Activated CD4-positive, alpha-beta T cell treated with anti-CD3 and anti-CD28 coated beads for 1 hour (primary cell): ENCODE measurements at places on chromosomes 13 and 19.

- DNase-seq, result no peak
Observed at GRCh38 chr19:39704181-39705044, at the start of gene LGALS14. LGALS14 (plus strand) TSS chr19:39704481; CDS start chr19:39704529, 48 bp downstream.

- DNase-seq, result no peak
Observed at GRCh38 chr13:105168295-105168694, 1367.2 kb downstream of the EFNB2 start.

GRCh38 chr19:15962319-15962718 lies 13.5 kb downstream of the OR10H4 start:
- DNase-seq, result no peak

- DNase-seq, result peak; percentile 66
Observed at GRCh38 chr19:15332311-15332996, at the start of gene BRD4. BRD4 (minus strand) TSS chr19:15332539; CDS start chr19:15273099, 59,440 bp downstream.

- no peak for DNase-seq
Observed at GRCh38 chr19:33117501-33117900, 14.4 kb upstream of the WDR88 start.

DNA sequence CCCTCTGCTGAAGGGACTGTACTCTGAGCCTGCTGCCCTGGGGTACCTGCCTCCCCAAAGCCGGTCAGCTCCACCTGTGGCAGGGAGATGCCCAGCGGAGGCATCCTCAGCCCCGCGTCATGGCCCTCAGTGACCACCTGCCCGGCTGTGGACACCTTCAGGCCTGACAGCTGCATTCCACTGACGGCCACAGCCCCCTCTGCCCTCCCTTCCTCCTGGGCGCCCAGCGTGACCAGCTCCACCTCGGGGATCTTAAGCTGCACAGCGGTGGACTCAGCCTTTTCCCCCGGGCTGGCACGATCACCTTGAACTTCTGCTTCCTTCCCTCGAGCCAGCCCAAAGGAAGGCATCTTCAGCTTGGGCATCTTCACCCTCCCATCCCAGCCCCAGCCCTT lies 4.8 kb upstream of the HIPK4 start:
- no peak for DNase-seq

DNA sequence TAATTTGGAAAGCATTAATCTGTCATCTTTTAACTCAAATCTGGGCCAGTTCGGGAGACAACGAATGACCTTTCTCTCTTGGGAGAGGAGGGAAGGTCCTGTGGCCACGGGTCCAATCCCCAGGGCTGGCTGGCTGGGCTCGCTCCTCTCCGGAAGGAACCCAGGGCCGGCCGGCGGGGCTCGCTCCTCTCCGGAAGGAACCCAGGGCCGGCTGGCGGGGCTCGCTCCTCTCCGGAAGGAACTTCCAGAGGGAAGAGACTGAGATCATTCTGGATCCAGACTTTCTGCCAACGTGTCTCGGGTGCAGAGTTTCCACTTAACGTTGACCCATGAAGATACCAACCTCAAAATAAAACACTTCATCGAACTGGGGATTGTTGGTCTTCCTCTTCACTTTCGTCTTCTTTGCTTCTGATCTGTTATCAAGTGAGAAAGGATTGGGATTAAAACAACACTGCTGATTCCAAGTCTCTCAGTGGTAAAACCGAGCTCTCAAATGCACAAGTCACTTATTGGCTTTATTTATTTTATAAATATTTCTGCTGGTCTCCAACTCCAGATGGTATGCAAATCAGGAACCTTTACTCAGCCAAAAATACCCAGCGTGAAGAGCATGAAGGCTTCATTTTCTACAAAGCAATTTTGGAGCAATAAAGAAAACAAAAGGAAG lies 53.3 kb upstream of the C13orf46 start:
- no peak for DNase-seq

DNA sequence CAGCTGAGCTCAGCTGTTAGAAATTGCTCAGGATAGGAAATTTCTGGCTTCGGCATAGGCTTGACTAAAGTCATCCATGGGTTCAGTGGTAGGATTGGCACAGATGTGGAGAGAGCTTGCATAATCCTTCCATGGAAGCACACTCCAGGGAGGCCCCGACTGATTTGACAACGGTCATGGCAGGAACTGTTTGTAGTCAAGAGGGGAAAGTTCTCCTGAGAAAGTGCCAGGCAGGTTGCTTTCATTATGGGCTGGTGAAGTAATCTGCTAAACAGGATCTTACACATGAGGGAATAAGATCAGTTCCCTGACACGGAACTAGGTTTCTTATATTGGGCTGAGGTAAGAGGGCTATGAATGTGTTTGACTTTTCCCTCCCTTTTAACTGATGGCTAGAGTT lies 120.1 kb downstream of the RGCC start:
- DNase-seq, result no peak

DNA sequence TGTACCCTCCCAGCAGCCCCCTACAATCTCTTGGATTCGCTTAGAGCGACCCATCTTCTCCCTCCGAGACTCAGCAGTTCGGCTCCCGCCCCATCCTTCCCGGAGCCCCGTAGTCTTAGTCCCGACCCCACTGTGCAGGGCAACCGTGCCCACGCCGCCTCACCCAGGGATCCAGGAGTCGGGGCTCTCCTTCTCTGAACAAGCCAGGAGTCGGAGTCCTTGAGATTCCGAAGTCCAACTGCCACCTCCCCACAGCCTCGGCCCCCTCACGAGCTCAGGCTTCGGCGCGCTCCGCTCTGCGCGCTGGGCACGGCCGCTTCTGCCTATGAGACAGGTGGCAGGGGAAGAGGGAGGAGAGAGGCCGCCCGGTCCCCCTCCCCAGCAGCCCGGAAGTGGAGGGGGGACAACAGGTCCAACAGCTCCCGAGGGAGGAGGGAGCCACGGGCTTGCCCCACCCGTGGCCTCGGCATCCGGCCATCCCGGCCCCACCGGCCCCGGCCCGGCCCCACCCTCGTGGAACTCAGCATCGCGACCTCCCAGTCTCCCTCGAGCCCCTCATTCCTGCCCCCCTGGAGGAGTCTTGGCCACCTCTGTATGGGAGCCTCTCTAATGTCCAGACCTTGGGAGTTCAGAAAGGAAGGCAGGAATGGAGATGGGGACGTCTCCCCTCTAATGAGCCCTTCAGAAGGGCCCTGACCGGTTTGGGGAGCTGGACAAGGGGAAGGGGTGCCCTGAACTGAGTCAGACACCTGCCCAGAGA lies at the start of gene PHLDB3:
Gene PHLDB3 (minus strand): TSS at position 321 of the 760 bp plus-strand sequence. CDS start 628 bp downstream, outside the sequence.
- DNase-seq, result peak; percentile 36

GRCh38 chr19:55635334-55635717 lies 5.5 kb upstream of the ZNF580 start:
- no peak for DNase-seq

GRCh38 chr13:77986713-77987112 lies 68.1 kb upstream of the EDNRB start:
- no peak for DNase-seq

GRCh38 chr13:74675182-74675581 lies 541.0 kb upstream of the KLF12 start:
- no peak for DNase-seq

GRCh38 chr13:111967572-111968201 lies 99.3 kb upstream of the SOX1 start:
- no peak for DNase-seq

DNA sequence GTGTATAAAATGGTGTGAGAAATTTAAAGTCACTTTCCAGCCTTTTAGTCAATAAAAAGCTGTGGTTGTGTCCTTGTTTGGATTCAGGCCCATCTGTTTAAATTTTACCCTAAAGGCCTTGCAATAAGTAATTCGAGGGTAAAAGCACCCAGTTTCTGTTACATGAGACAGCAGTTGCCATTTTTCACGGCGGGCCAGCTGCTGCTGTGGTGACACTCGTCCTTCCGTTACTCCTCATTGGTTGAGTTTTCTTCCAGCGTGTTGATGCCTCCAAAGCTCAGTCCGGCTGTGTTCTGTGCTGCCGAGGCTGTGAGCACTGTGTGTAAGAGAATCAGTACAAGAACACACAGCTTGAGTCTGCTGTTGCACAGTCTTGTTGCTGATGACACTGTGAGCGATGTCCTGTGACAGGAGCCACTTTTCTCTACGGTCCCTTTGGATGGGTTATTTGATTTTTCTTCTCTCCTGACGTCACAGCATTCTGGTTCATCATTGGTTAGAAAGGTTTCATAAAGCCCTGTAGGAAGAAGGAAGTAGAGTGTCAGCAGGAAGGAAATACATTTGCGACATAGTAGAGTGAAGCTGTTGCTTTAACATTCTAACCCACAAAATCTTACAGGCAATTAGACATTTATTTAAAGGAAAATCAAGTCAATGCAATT lies 602.5 kb upstream of the ARGLU1 start:
- DNase-seq, result no peak

- DNase-seq, result no peak
Observed at GRCh38 chr19:33302974-33303790, 848 bp upstream of the CEBPA start.

DNA sequence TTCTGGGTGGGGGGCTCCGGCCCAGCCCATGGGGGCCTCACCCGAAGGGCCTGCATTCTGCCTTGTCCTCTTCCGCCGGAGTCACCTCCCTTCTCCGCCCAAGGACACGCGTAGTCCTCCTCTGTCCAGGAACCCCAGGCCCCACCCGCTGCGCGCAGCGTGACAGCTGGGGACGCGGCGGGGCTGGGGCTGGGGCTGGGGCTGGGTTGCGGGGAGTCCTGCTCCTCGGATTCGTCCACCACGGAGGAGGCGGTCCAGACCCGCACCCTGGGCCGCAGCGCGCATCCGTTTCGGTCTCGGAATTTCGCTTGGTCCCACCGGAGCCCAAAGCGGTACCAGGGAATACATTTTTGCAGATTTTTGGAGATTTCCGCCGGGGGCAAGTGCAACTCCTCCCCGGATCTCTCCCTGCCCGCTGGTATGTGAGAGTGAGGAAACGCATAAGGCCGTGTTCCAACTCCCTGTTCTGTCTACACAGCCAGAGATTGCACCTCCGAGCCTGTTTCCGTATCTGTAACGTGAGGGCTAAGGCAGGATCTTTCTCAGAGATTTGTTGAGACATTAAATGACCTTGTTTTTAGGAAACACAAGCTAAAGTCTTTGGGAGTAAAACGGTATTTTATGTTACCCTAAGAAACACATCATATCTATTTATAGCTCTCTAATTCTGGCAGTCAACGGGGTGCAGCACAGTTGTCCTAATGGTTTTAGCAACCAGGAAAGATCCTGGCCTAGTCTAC lies at the start of gene COX7A1:
Gene COX7A1 (minus strand): TSS at position 96 of the 740 bp plus-strand sequence. CDS start 40 bp downstream, at position 56.
- no peak for DNase-seq

DNA sequence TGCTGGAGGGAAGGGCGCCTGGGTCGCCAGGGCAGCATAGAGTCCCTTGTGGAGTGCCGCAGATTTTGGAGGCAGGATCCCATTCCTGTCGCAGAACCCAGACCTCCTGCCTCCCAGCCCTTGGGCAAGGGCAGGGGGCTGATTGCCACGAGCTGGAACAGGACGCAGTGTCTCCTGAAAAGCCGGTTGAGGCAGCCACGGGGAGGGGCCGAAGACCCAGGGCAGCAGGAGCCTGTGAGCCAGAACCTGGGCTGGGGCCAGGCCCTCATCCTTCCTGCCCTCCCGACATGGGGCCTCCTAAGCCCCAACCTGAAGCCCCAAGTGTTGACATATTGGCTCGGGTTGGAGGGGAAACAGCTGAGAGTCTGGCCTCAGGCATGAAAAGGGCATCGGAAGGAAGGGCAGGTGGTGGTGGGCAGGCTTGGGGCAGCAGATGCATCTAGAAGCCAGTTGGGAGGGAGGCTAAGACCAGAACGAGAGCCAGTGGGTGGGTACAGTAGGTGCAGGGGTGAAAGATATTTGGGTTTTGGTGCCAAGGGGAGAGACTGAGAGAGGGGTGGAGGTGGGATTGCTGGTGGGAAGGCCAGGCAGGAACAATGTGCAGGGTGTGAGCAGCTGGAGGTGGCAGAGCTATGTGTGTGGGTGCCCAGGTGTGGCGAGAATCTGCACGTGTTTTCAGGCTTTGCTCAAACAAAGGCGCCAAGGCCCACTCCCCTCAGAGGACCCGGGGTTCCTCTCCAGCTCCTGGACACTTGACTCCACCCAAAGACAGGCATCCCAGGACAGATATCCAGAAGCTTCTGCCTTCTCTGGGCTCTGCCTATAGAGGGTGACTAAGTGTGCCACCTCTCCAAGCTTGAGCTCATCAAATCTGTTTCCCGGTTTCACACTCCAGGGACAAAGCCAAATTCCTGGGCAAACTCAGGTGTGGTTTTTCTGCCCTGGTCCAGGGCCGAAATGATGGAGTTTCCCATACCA lies 1.4 kb upstream of the SBSN start:
- DNase-seq, result no peak

- DNase-seq, result no peak
Observed at GRCh38 chr13:39777527-39778061, 122.1 kb downstream of the COG6 start.

GRCh38 chr13:112256716-112257494 lies 119.2 kb upstream of the SPACA7 start:
- no peak for DNase-seq

GRCh38 chr19:498511-498891 lies 2.2 kb downstream of the MADCAM1 start:
- no peak for DNase-seq

- no peak for DNase-seq
Observed at GRCh38 chr19:2014731-2015607, 545 bp downstream of the BTBD2 start.

DNA sequence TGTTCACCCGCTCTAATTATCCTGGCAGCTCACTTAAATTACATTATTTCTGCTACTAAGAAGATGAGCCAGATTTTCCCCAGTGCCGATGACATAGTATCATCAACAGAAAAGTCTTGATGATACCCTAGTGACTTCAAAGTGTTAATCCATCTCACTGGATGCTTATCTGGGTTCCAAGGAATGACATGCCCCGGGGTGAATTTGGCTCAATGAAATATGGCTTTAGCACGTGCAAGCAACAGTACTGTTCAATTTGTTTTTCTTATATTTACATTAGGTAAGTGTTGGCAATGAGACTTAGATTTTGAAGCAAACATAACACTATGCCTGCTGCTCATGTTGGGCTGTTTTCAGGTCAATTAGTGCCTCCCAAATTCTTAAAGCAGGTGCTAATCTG lies 548.2 kb upstream of the SLITRK1 start:
- DNase-seq, result no peak

- no peak for DNase-seq
Observed at GRCh38 chr19:39481229-39481545, 549 bp downstream of the TIMM50 start.

DNA sequence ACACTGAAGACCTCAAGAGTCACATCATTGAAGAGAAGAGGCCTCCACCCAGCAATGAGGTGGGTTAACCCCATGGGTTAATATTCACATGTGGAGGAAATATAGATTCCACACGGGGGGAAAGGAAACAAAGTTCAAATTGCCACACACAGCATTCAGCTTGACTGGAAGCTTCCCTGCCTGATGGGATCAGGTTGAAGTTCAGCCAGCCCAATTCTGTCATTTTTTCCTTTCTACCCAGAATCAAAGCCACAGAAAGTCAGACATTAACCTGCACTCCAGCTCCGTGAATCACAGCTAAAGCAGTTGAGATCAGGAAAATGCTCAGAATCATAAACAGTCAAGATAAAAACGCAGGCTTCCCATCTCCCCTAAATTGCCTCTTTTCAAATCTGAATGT lies 208.7 kb upstream of the OBI1 start:
- DNase-seq, result no peak

DNA sequence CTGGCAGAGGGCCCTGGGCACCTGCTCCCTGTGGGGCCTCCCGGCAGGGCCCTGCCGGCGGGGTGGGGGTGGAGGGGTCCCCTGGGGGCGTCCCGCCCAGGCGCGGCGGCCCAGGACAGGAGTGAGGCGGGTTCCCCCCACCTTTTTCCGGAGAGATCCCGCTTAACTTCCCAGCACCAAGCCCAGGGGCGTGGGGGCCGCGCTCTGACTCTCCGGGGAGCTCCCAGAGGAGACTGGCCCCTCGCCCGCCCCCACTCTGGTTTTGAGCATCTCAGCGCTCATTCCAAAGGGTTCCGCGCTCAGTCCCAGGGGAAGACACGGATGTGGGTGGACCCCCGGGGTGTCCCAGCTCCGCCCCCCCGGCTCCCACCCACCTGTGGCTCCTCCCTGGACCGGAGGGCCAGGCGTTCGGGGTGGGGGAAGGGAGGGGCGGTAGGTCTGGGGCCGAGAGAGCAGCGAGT lies 476 bp downstream of the C2CD4C start:
- DNase-seq, result no peak
